Activated effector memory CD4-positive, alpha-beta T cell treated with Interleukin-2 at 50 U/mL for 16 hours (primary cell): ENCODE measurements at places on chromosomes 16 and 17.

DNA sequence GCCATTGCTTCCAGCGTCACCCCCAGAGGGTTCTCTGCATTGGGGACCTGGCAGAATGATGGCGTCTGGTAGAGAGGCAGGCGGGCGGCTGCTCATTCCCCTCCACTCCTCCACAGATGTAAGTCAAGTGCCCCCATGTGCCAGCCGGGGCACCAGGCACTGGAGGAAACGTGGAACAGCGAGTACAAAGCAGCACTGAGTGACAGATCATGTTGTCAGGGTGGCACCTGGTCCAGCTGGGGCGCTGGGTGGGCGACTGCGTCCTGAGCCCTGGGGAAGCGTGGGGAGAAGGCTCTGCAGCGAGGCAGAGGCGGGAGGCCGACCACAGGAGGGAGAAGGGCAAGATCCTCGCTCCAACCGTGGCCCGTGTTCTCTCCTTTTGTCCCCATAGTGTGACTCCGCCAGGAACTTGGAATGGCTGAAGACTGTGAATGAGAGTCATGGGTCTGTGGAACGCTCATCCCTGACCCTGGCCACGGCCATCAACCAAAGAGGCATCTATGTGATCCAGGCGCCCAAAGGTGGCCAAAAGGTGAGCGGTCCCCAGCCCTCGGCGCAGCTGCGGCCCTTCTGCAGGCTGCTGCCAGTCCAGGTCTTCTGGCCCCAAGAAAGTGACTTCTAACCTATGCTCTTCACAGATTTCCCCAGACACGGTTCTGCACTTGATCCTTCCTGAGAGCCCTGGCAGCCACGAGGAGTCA, 76.7 kb downstream of the RNF213 start:
- no peak for DNase-seq

- no peak for DNase-seq
These were observed 73.7 kb upstream of the ZNF750 start for GRCh38 chr17:82913304-82914043.

- DNase-seq: no peak
These were observed 58.3 kb downstream of the SIAH1 start for GRCh38 chr16:48326915-48327314.

GRCh38 chr16:30923554-30924075, at the start of gene FBXL19:
TSS of gene FBXL19 (plus strand) at chr16:30923572. CDS start at chr16:30925755, 2,183 bp downstream.
- DNase-seq: no peak

DNA sequence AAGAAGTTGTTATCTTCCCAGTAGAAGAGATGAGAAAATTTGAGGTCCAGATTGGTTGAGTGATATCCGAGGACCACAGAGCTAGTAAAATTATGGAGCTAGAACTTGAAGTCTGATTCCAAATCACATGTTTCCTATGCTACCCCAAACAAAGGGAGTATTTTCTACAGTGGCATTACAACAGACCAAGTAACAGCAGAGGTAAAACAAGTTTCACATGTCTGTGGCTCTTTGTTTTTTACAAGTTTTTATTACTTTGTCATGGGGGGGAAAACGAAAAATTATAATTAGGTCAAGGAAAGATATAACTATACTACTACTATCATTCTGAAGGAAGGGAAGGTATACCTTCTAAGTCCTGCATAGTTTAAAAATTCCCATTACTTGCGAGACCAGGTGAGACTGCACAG, 49.4 kb downstream of the KANSL1 start:
- DNase-seq: no peak

DNA sequence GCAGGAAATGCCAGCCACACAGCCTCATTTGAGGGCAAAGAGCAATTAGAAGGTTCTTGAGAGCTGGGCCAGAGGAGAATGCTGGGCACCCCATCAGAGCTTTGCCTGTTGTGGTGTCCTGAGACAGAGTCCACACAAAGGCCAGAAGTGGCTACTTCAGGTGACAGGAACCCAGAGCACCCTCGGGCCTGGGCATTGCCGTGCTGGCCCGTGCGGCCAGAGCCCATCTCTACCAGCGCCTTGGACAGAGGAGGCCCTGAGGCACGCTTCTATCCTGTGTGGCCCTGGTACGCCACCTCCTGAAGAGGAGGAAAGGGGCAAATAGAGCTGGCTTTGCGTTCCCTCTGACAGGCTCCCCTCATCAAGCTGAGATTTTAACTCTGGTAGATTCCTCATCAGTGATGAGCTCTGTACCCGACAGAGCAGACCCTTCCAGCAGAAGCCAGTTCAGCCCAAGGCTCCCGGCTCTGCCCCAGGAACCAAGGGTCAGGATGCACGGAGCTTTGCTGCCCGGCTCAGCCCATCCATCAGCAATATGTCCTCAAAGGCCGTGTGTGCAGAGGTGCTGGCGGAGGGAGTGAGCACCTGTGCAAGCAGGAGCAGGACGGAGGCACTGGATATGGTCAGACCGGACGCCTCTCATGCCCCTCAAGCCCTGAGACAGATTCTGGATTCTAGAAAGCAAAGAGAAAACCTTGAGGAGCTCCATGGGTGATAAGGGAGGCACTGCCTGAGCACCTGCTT, 3.4 kb upstream of the RASD1 start:
- DNase-seq: no peak

GRCh38 chr16:74650966-74651567, 15.6 kb downstream of the RFWD3 start:
- DNase-seq: no peak

GRCh38 chr17:34997355-34997862, 17.1 kb downstream of the LIG3 start:
- DNase-seq: no peak

DNA sequence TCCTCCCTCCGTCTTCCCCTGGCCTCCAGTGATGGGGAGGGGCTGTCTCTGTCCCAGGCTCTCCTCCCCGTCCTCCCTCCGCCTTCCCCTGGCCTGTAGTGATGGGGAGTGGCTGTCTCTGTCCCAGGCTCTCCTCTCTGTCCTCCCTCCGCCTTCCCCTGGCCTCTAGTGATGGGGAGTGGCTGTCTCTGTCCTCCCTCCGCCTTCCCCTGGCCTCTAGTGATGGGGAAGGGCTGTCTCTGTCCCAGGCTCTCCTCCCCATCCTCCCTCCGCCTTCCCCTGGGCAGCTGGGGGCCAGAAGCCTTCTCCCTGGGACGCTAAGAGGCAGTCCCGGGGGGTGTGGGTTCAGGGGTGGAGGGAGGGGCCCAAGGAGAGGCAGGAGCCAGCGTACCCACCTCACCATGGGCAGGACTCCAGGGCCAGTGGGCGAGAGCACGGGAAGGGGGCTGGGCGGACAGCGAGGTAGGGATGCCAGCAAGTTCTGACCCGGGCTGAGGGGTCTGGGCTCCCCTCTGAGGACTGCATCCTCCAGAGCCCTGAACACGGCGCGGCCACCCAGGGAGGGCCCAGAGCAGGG, 14.8 kb downstream of the UTS2R start:
- no peak for DNase-seq

GRCh38 chr16:88477631-88478519, 24.8 kb downstream of the ZFPM1 start:
- DNase-seq: peak; percentile 22

- DNase-seq: peak; percentile 33
These were observed 5.6 kb downstream of the ALOX12 start for GRCh38 chr17:7001318-7001961.
